ENCODE measurements at places on chromosomes 4 and X. TPM values are rescaled to one million over a fixed set of nuclear protein-coding genes. Genes with fewer than 3 reads are reported as not detected.

Gene EDA
- 2.2 TPM for total RNA-seq

GRCh38 chrX:38627683-38628082, 66.3 kb downstream of the TSPAN7 start:
- ATAC-seq: peak; percentile 64

- ATAC-seq: no peak
Measured at GRCh38 chrX:108736509-108737479, at the start of gene IRS4. TSS of gene IRS4 (minus strand) at chrX:108736563.

DNA sequence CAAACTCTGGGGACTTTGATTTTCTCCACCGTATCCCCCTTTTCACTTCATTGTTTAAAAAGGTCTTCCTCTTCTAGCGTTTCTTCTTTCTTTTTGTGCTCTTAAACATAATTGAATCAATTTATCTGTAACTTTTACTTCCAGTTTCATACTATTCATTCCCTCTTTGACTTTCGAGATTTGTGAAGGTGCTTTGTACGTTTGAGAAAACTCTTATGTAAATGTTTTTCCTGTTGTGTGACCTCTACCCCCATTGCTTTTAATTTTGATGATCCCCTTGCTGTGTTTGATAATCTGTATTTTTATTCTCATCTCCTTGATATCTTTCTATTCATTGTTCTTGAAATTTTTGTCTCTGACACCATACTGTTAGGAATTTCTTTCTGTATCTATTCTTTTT, 4.8 kb downstream of the USP38 start:
- no peak for ATAC-seq

GRCh38 chr4:30789219-30789671, 69.1 kb downstream of the PCDH7 start:
- no peak for ATAC-seq

DNA sequence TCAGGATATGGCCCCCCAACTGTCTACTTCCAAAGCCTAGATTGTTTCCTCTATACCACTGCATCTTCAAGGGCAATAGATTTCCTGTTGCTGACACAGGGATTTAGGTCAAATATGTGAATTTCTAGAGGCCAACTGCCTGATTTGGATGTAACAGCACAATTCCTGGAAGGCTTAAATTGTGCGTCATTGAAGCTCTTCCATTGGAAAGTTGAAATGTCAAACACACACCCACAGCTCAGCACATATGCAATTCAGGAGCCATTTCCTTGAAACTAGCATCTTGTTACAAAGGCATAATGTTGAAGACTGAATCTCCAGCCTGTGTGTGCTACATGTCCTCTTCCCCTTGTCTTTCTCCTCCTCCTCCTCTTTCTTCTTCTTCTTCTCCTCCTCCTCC, 158.6 kb downstream of the STK32B start:
- no peak for ATAC-seq

GRCh38 chrX:52363247-52363883, 5.5 kb upstream of the XAGE2 start:
- ATAC-seq: no peak

All from activated T-helper 17 cell treated with anti-CD3 and anti-CD28 coated beads, Interleukin-2, amount 50 U/mL, for 72 hours (primary cell).